ENCODE measurements at places on chromosomes 6 and 20. TPM values are rescaled to one million over a fixed set of nuclear protein-coding genes. Genes with fewer than 3 reads are reported as not detected.

Gene PRDM1
- total RNA-seq = 15.9 TPM

Gene ATP6V1G2
- 4.8 TPM for total RNA-seq

Gene MUC21
- 0.18 TPM for total RNA-seq

Gene HDGFL1
- not detected for total RNA-seq

Gene ANGPT4
- 0.27 TPM for total RNA-seq

Gene C2
- total RNA-seq = 25.0 TPM

Gene PNLDC1
- not detected for total RNA-seq
